ENCODE measurements at places on chromosomes 3 and 15.

GRCh38 chr3:114852966-114853365 is 294.1 kb downstream of the ZBTB20 start:
- DNase-seq = no peak

DNA sequence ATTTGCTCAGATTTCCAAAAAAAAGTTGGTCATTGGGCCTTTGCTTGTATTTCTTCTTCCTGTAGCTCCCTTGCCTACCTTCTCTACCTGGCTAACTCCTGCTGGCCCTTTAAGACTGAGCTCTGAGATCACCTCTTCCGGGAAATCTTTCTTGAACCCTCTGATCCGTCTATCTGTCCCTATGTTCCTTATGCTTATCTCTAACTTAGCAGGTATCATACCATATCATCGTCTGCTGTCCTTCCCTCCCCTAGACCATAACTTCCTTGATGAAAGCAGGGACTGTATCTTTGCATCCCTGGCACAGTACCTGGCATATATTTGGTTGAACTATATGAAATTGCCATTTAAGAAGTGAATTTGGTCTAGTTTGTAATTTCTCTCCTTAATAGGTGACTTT is 42.3 kb downstream of the PDE8A start:
- DNase-seq = no peak

DNA sequence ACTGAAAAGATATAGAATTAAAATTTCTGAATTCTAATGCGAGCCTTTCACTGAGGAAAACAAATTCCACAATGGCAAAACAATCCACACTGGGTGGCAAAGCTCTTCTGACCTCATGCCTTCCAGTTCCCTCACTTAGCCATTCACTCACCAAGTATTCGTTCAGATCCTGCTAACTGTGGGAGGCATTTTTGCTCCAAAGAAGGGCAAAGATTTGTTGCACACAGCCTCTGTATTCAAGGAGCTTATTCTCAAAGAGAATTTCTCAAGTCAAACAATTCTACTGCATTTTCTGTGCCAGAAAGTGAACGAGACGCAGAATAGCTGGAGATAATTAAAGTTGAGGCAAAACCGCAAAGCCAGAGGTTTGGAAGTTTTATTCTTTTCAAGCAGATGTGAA is 77.3 kb downstream of the CPNE4 start:
- no peak for DNase-seq

DNA sequence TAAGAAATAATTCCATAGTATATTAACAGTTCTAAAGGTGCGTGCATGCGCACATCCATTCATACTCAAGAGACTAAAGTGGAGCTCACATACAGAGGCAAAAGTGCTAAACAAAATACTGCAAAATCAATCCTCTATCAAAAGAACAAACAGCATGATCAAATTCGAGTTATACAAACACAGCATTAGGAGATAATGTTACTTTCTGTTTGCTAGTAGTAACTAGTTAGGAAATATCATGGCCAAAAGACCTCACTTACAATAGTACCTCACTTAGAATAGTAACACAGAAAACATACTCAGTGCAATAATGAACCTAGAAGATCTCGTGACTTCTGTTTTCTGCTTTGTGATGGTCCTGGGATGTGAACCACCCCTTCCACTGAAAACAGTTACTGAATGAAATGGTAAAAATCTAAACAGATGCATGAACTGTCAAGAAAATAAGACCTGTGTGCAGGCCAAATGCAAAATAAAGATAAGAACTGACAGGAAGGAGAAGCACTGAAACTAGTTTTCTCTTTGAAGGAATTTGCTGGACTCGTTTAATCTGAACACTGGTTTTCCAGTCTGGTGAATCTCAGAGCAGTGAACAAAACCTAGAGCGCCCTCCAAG is 20.9 kb upstream of the CEMIP start:
- DNase-seq = no peak

GRCh38 chr3:188046561-188047211 is 107.3 kb upstream of the LPP start:
- no peak for DNase-seq

DNA sequence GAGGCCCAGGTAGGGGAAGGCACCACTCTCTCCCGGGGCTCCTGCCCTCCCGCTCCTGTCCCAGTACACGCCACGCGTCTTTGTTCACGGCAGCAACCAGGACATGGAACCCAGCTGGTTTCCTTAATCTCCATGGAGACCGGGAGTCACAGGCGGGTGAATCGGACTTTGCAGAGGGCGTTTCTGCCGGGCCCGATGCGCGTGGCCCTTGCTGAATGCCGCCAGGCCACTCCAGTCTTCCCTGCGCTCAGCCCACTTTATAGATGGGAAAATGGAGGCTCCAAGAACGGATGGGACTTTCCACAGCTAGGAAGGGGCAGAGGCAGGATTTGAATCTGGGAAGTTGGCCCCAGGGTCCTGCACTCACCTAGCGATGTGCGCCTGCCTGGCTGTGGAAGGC is 7.4 kb downstream of the PLXND1 start:
- DNase-seq = no peak

- peak; percentile 79 for DNase-seq
Measured at GRCh38 chr3:10373686-10374261, 52.9 kb upstream of the SEC13 start.

GRCh38 chr3:113125951-113126350 is 85.4 kb upstream of the BOC start:
- DNase-seq = no peak

DNA sequence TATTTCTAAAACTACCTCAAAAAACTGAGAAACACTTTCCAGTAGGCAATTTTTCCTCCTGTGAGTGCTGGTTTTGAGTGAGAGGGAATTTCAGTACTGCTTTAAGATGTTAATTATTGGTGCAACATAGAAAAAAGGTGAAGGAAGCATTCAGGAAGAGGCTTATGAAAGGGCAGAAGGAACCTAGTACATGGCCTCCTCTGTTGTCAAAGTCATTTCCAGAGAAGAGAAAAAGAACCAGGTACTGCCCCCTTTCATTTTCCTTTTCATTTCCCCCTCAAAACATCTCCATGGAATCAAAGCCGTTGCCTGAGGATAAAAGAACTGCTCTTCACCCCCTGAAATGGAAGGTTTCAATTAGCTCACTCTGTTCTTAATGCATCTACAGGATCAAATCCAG is 19.8 kb downstream of the RARRES1 start:
- no peak for DNase-seq

DNA sequence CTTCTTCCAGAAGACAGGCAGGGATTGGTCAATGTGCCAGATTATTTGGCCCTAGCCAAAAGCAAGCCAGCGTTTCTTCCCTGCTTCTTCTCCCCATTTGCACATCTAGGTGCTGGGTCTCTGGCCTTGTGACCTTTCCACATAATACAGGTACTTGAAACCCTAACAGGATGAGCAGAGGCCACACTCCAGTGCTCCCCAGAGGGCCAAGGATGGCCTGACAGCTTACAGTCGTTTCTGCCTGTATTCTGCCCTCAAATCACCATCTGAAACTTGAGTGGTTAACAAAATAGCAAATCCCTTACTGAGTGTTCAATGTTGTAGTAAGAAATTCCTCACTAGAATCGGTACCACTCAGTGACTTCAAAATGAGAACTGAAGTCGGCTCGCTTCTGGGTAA is 29.1 kb downstream of the MKRN2 start:
- no peak for DNase-seq

GRCh38 chr3:17515445-17516234 is 226.8 kb downstream of the TBC1D5 start:
- DNase-seq = no peak

GRCh38 chr3:95148107-95148506 is 1085.2 kb downstream of the NSUN3 start:
- no peak for DNase-seq

- no peak for DNase-seq
Measured at GRCh38 chr3:87461443-87461842, 185.1 kb upstream of the POU1F1 start.

- no peak for DNase-seq
Measured at GRCh38 chr15:40927495-40927872, 1.7 kb upstream of the DLL4 start.

- no peak for DNase-seq
Measured at GRCh38 chr15:56866803-56867202, 51.6 kb upstream of the TCF12 start.

DNA sequence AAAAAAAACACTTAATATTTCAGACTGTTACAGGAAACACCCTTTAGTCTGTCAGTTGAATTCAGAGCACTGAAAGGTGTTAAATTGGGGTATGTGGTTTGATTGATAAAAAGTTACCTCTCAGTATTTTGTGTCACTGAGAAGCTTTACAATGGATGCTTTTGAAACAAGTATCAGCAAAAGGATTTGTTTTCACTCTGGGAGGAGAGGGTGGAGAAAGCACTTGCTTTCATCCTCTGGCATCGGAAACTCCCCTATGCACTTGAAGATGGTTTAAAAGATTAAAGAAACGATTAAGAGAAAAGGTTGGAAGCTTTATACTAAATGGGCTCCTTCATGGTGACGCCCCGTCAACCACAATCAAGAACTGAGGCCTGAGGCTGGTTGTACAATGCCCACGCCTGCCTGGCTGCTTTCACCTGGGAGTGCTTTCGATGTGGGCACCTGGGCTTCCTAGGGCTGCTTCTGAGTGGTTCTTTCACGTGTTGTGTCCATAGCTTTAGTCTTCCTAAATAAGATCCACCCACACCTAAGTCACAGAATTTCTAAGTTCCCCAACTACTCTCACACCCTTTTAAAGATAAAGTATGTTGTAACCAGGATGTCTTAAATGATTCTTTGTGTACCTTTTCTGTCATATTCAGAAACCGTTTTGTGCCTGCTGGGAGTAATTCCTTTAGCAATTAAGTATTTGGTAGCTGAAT is 17.9 kb downstream of the TMEM43 start:
- no peak for DNase-seq

DNA sequence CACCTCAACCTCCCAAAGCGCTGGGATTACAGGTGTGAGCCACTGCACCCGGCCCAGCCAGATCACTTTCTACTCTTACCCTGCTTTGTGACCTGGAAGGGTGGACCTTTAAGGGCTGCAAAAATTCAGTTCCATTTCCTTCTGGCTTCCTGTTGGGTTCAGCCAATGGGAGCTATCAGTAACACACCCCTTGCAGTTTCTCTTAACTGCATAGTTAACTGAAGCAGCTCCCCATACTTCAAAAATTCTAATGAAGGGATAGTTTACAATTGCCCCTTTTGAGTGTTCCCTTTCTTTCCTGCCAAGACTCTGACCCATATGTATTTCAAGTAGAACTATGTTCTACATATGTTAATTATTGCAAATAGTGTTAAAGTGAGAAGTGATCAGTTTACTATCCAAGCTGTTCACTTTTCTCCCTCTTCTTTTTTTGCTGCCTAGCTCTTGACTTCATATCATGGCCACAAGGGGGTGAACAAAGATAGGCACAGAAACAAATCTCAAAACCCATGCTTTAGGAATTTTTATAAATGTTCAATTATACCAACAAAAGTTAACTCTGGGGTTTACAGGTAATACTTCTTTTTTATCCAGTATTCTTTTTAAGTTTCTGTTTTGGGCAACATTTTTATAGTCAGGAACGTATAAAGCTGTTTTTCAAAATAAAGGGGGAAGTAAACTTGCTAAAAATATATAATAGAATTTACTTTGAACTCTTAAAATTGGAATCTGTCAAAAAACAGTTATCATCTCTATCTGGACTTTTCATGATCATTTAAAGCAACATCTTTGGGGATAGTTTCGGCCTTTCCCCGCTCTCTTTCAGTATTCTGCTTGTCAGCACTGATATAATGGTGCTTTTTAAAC is 8.1 kb downstream of the PGBD4 start:
- DNase-seq = no peak

GRCh38 chr15:90790057-90790456 is 72.9 kb downstream of the BLM start:
- DNase-seq = no peak

GRCh38 chr3:111748132-111748531 is 110.9 kb upstream of the PHLDB2 start:
- no peak for DNase-seq

- DNase-seq = no peak
Measured at GRCh38 chr3:182732232-182733015, 60.9 kb upstream of the ATP11B start.

GRCh38 chr15:31013863-31014607 is 22.6 kb upstream of the MTMR10 start:
- no peak for DNase-seq

GRCh38 chr3:107965136-107965655 is 125.6 kb downstream of the CD47 start:
- peak; percentile 7 for DNase-seq

GRCh38 chr3:168431491-168431890 is 335.8 kb upstream of the GOLIM4 start:
- no peak for DNase-seq

- DNase-seq = no peak
Measured at GRCh38 chr15:63601026-63601703, 4.0 kb downstream of the FBXL22 start.

- DNase-seq = no peak
Measured at GRCh38 chr3:159234306-159234705, 432.5 kb downstream of the MFSD1 start.

DNA sequence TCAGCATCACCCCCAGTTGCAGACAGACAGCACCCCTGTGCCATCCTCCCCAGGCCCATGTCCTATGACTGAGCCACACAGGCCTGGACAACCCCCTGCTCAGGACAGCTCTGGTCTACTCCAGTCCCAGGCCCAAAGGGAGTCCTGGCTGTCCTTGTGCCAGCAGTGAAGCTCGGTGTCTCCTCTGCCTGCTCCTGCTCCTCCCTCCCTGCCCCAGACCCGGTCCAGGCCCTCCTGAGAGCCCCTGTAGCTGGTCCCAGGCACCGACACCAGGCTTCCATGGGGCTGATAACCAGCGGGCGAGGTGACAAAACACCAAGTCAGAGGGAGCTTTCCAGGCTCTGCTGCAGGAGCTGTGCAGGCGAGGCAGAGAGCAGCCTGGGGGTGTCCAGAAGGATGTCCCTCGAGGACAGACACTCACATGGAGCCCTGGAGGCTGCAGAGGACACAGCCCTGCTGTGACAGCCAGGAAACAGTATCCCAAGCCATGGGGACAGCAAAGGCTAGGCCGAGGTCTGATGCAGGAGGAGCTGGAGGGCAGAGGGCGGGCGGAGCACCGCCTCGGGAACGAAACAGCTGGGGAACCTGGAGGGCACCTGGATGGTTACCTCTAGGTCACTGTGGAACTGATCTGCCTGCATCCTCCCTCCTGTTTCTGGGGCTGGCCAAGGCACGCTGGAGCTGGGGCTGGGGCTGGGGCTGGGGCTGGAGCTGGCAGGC is 103.8 kb upstream of the PRR20G start:
- DNase-seq = peak; percentile 55

DNA sequence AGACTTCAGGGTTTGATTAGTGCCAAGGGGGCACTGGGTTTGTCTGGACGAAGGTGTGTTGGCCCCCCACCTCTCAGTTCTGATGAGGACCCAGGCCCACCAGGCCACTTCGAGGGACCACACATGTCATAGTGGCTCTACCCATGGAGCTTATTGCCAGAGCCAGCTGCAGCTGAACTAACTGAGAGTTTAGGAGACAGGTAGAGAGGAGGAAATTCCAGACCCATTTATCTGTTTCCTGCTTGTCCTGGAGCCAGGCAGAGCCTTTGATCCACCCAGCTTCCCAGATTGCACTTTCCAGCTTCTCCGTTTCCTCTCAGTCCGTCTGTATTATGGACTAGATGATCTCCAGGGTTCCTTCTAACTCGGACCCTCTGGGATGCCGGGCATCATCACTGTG is 20.9 kb downstream of the SLC24A1 start:
- no peak for DNase-seq

Measured in islet precursor cell (in vitro differentiated cells).